ENCODE measurements at places on chromosomes 7 and 10.

- DNase-seq, result no peak
These were observed 75.3 kb upstream of the PTN start for GRCh38 chr7:137418841-137419240.

- DNase-seq, result no peak
These were observed 177.2 kb upstream of the PODXL start for GRCh38 chr7:131733604-131734003.

DNA sequence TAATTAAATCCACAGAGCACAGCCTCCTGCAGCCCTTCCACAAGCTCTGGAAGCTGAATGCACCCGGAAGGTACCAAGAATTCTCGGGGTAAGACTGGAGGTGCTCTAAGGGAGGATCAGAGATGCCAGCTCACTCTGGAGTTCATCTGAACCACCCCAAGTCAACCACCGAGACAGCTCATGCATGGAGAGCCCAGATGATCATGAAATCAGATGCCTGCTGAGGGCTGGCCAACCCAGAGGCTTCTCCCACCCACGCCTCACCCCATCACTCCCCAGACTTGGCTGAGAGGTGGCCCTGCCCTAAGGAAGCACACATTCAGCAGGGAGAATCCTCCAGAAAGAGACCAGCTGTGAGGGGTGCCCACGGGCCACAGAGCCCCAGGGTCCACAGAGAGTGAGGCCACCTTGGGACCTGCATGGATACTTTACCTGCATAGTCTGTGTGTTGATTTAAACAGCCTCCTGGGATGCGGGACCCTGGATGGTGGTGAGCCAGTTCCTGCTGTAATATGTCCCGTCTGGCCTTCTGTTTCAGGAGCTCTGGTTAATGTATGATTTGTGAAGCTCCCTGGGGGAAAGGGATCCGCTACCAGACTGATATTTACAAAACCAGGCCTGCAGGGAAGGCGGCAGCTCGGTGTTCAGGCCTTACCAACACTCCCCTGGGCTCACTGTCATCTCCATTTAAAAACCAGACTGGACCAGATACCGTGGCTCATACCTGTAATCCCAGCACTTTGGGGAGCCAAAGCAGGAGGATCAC is 64.9 kb downstream of the INSIG1 start:
- no peak for DNase-seq

DNA sequence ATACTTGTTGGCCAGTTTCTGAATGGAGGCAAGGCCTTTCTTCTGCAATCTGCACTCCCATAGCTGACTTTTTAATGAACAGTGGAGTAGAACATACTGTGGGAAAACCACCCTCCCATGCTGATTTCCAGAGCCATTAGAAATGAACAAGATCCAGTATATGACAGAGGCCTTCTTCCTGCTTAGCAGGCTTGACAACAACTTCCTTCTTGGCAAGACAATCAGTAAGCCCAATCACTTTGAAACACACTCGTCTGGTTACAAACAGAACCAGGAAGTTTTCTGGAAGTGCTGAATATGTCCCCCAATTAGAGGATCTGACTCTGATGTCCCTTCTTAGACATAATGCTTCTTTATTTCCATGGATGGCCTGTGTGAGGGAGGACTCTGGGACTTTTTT is 103.4 kb downstream of the SAMD9 start:
- no peak for DNase-seq

DNA sequence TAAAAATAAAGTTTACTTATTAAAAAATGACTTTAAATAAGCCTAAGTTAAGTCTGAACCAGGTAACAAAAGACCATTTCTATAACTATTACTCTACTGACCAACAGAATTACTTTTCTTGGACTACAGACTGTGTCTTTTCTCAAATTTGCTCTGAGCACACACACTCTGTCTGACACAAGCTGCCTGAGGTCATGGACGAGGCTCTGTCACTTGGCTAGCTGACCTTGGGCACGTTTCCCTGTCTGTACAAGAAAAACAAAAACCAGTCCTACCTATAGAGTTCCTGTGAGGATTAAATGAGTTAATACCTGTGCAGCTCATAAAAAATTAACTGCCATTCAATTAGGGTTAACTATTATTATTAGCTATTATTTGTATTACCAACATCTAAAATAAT is 22.9 kb downstream of the ATE1 start:
- DNase-seq, result no peak

DNA sequence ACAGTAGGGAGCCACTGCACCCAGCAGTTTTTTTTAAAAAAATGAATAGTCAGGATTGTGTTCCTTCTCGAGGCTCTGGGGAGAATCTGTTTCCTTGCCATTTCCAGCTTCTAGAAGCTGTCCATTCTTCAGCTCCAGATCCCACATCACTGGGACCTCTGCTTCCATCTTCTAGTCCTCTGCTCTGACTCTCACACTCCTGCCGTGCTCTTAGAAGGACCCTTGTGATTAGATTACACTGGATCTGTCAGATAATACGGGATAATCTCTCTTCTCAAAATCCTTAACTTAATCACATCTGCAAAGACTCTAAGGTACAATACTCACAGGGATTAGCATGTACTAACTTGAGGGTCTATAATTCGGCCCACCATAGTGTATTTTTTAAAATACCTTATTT is 158.9 kb upstream of the SP4 start:
- DNase-seq, result no peak

GRCh38 chr10:99975942-99976809 is 33.6 kb downstream of the DNMBP start:
- peak; percentile 84 for DNase-seq

DNA sequence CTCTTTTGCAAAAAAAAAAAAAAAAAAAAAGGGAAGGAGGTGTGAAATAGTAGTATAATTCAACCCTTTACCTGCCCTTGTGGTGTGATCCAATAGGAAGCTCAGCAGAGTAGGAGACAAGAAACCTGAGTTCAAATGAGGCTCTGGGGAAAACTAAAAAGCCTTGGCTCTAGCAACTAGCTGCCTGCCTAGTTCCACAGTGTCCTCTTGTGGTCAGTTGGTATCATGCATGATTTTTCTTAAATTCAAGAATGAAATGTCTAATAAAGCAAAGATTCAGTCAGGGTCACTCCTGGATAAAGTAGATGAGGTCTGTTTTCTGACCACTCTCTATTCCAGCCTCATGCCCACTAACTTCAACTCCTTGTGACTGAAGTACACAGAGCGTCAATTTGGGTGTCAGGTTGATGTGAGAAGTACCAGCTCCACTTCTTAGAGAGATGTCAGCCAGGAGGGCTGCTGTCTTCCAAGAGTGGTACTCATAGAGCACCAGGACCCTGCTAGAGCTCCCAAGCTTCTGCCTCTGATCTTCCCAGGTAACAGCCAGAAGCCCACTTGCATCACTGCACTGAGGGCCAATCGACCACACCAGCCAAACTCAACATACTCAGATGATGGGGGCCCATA is 10.5 kb downstream of the LSM5 start:
- peak; percentile 46 for DNase-seq

GRCh38 chr10:6148908-6149307 is 53.8 kb upstream of the PFKFB3 start:
- DNase-seq, result no peak

DNA sequence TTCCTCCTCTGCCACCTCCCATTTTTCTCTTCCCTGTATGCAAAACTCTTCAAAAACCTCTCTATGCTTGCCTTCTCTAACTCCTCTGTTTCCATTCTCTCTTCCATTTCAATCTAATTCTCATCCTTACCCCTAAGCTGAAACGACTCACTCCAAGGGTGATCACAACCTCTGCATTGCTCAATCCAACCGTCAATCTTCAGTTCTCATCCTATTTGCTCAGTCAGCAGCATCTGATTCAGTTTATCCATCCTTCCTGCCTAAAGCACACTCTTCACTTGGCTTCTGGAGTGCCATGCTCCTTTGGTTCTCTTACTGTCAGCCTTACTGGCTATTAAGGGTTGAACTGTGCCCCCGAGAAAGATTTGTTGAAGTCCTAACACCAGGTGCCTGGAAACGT is 163.5 kb upstream of the NEBL start:
- no peak for DNase-seq

- DNase-seq, result no peak
These were observed 23.0 kb upstream of the PRPF18 start for GRCh38 chr10:13563481-13564445.

GRCh38 chr10:67571503-67571902 is 124.5 kb downstream of the CTNNA3 start:
- no peak for DNase-seq

DNA sequence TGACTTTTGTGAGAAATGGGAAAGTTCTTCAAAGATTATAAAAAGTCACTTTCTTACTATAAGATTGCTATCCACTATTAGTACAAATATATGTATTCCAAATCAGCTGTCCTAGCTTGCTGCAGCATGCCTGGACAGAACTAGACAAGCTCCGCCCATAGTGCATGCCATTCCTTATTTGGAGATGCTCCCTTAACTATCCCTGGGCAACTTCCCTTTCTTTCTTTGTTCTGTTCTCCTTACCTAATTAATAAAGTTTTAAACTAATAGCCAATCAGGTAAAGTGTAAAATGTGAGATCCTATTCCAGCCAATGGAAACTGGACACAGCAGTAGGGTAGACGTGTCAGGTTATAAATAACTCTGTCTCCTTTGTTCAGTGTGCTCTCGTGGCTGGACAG is 281.9 kb downstream of the CAMK1D start:
- no peak for DNase-seq

All from lung (tissue), 17 donors.